ENCODE measurements at places on chromosomes 1 and 21. TPM values are rescaled to one million over a fixed set of nuclear protein-coding genes. Genes with fewer than 3 reads are reported as not detected.

The TRAF5 gene
- 0.84 TPM for total RNA-seq

The PGLYRP4 gene
- total RNA-seq: 3.5 TPM

The AKR7A3 gene
- total RNA-seq: 0.19 TPM

The BCAN gene
- total RNA-seq: not detected

The LCE1D gene
- total RNA-seq: not detected

The AGMAT gene
- total RNA-seq: 0.70 TPM

The CRABP2 gene
- total RNA-seq: 591 TPM

The SPRR4 gene
- not detected for total RNA-seq

The CDCA8 gene
- total RNA-seq: 22.4 TPM

The TMEM54 gene
- total RNA-seq: 308 TPM

The RPE65 gene
- total RNA-seq: not detected

The LAPTM5 gene
- 1.1 TPM for total RNA-seq

The KCNT2 gene
- not detected for total RNA-seq

The EBNA1BP2 gene
- 145 TPM for total RNA-seq

The NBPF9 gene
- total RNA-seq: 3.9 TPM

The PLPP3 gene
- 0.93 TPM for total RNA-seq

The CSDE1 gene
- 360 TPM for total RNA-seq

The SEMA6C gene
- total RNA-seq: 1.2 TPM

The INTS11 gene
- total RNA-seq: 72.1 TPM

The AMY1A gene
- not detected for total RNA-seq

The ZYG11A gene
- total RNA-seq: 0.63 TPM

The TMCC2 gene
- total RNA-seq: 4.3 TPM

The EXO5 gene
- 1.9 TPM for total RNA-seq

The TTC22 gene
- 18.1 TPM for total RNA-seq

The PODN gene
- total RNA-seq: not detected

The THEM5 gene
- 0.99 TPM for total RNA-seq

The UBR4 gene
- 49.5 TPM for total RNA-seq

The TCHH gene
- not detected for total RNA-seq

The ETV3L gene
- not detected for total RNA-seq

The DNM3 gene
- total RNA-seq: 2.0 TPM

The PDPN gene
- 18.9 TPM for total RNA-seq

The LRRC71 gene
- not detected for total RNA-seq
